ENCODE measurements at places on chromosomes 1 and 21.

GRCh38 chr1:15279576-15280230 is 32.7 kb downstream of the FHAD1 start:
- DNase-seq, result no peak

DNA sequence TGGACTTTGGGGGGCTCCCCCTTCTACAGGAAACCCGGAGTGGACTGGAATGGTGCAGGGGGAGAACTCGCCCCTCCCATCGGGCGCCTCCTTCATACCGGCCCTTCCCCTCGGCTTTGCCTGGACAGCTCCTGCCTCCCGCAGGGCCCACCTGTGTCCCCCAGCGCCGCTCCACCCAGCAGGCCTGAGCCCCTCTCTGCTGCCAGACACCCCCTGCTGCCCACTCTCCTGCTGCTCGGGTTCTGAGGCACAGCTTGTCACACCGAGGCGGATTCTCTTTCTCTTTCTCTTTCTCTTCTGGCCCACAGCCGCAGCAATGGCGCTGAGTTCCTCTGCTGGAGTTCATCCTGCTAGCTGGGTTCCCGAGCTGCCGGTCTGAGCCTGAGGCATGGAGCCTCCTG is at the start of gene TNFRSF14:
Gene TNFRSF14 (plus strand): TSS at position 95 of the 401 bp plus-strand sequence. CDS start 294 bp downstream, at position 389.
- DNase-seq, result peak; percentile 57

DNA sequence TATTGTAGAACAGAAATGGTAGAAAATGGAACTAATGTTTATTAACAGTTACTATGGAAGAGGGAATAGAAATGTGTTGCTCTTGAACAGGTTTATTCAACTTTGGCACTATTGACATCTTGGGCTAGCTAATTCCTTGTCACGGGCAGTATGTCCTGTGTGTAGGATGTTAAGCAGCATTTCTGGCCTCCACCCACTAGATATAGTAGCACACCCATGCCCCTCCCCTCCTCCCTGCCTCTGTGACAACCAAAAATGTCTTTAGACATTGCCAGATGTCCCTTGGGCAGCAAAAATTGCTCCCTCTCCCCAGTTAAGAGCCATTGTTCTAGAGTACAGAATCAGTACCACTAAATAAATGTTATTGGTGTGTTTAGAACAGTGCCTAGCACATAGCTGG is 91.4 kb upstream of the TPTE start:
- DNase-seq, result no peak

- DNase-seq, result no peak
These were observed 101.2 kb downstream of the GDAP2 start for GRCh38 chr1:117828201-117828600.

DNA sequence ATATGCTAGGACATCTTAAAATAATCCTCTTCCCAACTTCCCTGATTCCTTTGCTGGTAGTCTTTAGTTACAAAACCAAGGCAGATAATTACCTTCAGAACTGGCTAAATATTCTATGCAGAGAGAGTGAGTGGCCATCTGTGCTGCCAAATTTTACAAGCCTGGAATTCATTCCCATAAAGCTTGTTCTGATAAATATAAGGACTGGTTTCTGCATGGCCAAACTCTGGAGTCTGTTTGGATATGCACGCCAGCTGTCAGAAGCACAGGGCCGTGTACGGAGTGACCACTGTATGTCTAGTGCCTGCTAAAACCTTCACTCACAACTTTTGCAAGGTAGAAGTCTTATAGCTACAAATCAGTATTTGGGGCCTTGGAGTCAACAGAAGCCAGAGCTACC is 66.5 kb upstream of the RAVER2 start:
- DNase-seq, result no peak

DNA sequence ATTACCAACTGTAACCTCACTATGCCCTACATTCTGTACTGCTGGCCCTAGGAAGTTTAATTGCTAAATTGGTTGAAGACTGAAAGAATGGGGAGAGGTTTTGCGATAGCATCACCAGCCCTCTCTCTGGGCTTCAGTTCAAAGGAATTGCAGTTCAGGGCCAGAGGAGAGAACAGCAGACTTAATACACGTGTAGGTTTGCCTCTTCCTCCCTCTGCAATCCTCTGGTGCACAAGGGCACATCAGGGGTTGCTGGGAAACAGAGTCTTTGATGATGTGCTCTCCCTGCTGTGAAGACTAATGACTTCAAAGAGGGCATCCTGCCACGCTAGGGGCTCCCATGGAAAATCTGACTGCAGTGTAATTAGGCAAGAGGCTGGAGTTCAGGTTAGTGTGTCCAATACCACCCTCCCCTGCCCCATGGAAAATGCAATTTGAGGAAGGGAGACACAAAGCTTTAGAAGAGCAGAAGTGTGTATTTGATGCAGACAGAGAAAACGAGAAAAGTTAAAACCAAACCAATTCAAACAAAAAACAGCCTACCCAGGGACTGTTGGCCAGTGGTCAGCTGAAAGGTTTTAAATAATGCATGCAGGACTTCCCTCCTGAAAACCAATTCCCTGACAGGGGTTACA is 167.9 kb downstream of the ASTN1 start:
- DNase-seq, result no peak

- no peak for DNase-seq
These were observed 116.5 kb downstream of the PTPRU start for GRCh38 chr1:29352719-29353420.

- peak; percentile 16 for DNase-seq
These were observed 634 bp downstream of the MYCBP start for GRCh38 chr1:38872401-38873026.

DNA sequence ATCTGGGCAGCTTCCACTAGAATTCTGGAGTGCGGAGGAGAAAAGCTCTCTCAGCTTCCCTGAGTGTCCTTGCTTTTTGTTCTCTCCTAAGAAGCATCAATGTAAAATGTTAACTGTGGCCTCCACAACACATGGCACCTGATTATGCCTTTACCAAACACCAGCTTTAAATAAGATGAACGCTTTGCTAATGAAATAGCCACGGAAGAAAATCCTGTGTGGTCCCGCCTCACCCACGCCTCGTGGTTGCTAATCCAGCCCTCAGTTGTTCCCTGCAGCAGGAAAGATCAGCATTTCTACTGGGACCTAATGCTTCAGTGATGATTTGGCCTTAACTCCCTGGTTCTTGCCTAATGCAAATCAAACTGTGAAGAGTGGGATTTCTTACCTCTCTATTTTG is 1.8 kb upstream of the ERG start:
- DNase-seq, result no peak

GRCh38 chr1:197915260-197915861 is 1.8 kb upstream of the LHX9 start:
- DNase-seq, result no peak

DNA sequence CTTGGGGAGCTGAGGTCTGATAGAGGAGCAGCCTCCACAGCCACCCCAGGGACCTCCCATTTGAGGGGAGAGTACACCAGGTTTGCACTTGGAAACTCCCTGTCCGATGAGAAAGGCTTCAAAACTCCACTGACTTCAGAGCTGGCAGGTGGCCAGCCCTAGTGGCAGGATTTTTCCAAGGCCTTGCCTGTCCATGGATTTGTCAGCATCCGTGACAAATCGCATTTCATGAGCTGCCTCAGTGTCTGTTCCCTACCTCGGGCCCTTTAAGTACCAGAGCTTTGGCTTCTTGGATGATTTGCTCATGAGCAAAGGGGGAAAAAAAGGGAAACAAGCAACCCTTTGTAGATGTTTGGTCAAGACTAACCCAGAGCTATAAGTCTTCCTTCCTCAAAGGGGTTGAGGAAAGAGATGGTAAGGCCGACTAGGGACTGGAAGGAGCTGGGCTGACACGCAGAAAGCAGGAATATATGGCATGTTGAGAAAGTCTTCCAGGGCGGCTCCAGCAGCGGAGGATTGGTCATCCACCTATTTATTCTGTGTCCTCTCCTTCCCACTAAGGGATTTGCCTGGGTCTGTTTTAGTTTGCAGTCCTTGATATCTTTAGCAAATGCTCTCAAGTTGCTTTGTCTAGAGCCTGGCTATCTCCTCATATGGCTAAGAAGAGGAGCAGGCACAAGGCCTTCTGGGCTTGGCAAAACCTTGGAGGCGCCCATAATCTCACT is 2.7 kb upstream of the HSPG2 start:
- DNase-seq, result no peak

DNA sequence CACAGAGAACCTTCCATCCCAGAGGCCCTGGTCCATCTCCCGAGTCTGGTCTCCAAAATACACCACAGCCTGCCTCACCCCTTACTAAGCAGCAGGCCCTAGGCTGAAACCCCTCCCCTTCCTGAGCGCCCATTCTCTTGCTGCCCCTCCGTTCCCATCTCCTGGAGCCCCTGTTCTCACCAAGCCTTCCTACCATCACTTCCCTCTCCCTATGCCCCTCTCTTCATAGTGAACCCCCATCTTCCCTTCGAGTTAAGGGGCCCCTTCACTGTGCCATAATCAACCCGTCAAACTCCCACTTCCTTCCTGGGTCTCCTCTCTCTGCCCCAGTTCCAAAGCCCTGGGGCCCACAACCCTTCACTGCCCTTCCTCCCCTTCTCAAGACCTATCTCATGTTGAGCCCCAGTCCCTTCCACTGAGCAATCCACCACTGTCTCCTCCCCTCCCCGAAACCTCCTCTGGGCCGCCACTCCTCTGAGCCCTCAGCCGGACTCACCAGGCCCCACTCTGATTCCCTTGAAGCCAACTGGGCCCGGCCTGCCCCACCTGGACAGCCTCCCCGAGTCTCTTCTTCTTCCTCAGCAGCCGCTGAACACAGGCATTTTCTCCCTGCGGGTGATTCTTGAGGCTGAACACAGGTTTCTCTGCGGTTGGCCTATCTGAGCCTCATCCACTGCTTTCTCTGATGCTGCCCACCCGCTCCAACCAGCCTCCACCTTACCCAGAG is 42.2 kb upstream of the WASF2 start:
- no peak for DNase-seq

DNA sequence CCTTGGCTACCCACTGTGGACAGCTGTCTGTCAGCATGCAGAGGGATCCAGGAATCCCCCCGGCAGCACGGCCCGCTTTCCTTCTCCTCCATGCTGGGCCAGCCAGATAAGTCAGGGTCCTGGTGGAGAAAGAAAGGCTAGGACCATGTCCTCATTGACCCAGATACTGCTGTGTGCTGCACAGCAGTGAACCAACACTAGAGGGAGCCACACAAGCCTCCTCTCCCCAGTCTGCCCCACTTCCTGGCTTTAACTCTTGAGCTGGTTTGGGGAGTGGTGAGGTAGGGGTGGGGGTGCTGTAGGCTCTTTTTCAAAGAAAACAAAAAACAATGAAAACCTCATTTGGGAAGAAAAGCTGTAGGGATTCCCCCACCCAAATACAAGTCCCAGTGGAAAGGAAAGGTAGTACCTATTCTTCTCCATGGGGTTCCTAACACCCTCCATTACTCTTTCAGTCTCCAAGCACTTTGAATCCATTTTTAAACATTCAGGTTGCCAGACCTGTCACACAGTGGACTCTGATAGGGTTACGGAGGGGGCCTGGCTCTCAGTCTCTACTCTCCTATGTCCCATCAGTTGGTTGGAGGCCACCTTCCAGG is 84.9 kb upstream of the CD1D start:
- no peak for DNase-seq

- no peak for DNase-seq
These were observed 87.0 kb downstream of the TNR start for GRCh38 chr1:175656416-175656815.

GRCh38 chr1:36306210-36306901 is at the start of gene SH3D21:
TSS of gene SH3D21 (plus strand) at chr1:36306368. CDS start at chr1:36306421, 53 bp downstream.
- no peak for DNase-seq

- DNase-seq, result no peak
These were observed 6.8 kb upstream of the ZBTB40 start for GRCh38 chr1:22444856-22445255.

DNA sequence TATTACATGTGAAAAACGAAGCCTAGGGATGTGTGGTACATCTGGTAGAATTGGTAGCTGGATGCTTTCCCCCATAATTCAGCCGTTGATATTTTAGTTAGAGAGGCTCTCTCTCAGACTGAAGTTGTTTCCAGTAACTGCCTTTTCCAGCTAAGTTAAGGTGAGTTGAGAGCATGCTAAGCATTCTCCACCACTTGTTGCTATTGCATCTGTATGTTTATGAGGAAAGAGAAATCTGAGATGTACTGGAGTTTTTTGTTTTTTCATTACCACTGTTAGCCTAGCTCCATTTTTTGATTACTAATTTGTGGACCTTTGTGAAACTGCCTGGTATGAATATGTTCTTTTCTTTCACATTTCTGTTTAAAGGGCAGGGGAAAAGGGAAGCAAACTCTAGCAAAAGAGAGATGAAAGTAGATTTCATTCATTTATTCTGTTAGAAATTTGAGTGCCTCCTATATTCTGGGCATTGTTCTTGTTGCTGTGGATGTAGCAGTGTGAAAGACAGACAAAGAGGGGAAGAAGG is 189.9 kb upstream of the CACYBP start:
- DNase-seq, result no peak

DNA sequence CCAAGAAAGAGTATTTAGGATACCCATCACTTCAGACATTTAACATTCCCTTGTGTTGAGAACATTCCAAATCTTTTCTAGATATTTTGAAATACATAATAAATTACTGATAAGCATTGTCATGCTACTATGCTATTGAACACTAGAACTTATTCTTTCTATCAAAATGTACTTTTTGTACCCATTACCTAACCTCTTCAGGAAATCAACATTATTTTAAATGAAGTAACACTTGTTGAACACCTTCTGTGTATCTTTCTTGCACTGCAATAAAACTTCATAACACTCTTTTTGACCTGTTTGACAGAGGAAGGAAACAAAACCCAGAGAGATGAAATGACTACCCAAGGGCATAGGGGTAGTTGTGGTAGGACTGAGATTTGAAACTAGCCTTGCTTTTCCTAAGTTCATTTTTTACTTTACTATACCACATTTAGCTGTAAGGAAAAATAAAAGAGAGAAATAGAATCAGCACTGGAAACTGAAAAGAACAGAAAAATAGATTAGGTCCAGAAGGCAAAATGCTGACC is 99.4 kb downstream of the UCHL5 start:
- DNase-seq, result no peak

DNA sequence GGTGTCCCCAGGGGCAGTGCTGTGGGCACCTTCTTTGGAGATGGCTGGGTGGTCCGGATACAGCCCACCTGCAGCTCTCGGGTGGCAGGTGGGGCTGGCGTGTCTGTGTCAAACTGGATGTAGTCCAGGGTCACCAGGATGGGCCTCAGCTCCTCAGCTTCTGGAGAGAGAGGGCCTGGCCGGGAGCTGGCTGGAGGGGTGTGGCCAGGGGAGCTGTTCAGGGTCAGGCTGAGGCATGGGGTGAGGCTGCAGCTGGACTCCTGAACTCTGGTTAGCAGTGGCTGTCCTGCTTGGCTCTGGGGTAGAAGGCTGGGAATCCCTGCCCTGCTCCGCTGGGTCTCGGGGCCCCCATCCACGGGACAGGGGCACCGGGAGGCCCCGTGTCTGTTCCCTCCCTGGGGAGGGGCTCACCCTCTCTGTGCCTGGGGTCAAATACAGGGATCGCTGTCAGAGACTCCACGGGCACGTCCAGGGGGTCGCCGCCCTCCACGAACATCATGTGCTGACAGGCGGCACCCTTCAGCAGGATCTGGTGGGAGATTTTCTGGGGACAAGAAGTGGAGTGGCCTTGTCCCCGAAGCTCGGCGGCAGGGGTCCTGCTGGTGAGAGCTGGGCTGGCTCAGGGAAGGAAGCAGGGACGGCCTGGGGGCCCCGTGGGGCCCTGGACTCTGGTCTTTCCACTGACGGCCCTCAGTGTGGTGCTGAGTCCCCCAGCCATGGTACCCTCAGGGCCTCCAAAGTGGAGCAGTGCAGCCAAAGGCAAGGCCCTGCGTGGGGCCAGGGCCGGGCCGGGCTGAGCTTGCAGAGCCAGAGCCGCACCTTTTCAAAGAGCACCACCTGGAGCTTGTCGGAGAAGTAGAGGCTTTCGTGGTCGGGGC is 4.1 kb upstream of the TMEM52 start:
- DNase-seq, result no peak

- DNase-seq, result no peak
These were observed 501.3 kb downstream of the OMA1 start for GRCh38 chr1:58045094-58045705.

GRCh38 chr1:98176936-98177335 is 256.1 kb upstream of the DPYD start:
- no peak for DNase-seq

Data from activated T-cell treated with anti-CD3 and anti-CD28 coated beads for 24 hours (primary cell).